ENCODE measurements at places on chromosomes 2 and 18.

GRCh38 chr2:5540856-5541255 lies 151.3 kb upstream of the SOX11 start:
- no peak for DNase-seq

- no peak for DNase-seq
Observed at GRCh38 chr18:26504831-26505230, 43.5 kb downstream of the KCTD1 start.

GRCh38 chr18:46411191-46411828 lies 245.7 kb downstream of the LOXHD1 start:
- DNase-seq, result no peak

GRCh38 chr2:110860630-110861029 lies 128.3 kb downstream of the ACOXL start:
- DNase-seq, result no peak

- DNase-seq, result no peak
Observed at GRCh38 chr2:54401554-54401953, 54.6 kb upstream of the SPTBN1 start.

DNA sequence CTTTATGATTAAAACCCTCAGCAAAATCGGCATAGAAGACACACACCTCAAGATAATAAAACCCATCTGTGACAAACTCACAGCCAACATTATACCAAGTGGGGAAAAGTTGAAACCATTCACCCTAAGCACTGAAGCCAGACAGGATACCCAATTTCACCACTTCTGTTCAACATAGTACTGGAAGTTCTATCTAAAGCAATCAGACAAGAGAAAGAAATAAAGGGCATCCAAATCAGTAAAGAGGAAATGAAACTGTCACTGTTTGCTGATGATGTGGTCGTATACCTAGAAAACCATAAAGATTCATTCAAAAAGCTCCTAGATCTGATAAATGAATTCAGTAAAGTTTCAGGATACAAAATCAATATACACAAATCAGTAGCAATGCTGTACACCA lies 16.4 kb upstream of the RPRD1A start:
- DNase-seq, result no peak

- DNase-seq, result no peak
Observed at GRCh38 chr18:45820106-45820745, 5.2 kb upstream of the SIGLEC15 start.

- no peak for DNase-seq
Observed at GRCh38 chr2:223894968-223895367, 50.2 kb downstream of the WDFY1 start.

- DNase-seq, result peak; percentile 63
Observed at GRCh38 chr2:54176577-54176976, 61.2 kb downstream of the ACYP2 start.

DNA sequence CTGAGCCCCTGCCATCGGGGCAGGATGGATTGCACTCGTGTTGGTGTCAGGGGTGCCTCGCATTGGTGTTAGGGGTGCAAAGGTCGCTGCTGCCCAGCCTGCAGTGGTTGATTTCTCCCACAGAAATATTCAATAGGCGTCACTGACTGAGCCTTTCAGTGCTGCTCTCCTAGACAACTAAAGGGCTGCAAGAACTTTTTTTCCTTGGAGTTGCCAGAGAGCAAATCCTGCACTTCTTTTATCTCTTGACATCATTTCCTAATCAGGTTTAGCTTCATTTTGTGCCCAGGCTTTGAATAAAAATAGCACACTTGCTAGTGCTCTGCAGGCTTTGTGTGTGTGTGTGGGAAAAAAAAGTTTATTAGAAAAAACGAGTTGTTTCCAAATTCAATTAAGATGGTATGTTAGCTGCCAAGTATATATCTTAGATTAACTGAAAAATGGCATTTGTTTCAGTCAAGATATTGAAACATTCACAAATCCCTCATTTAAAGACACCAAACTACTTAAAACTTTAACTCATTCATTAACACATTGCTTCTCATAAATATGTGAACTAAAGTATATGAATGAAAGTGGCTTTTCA lies 125.6 kb downstream of the SOCS6 start:
- no peak for DNase-seq

GRCh38 chr18:3409811-3410210 lies 40.2 kb upstream of the TGIF1 start:
- DNase-seq, result no peak

- DNase-seq, result no peak
Observed at GRCh38 chr2:68662466-68662865, 19.1 kb downstream of the PROKR1 start.

- no peak for DNase-seq
Observed at GRCh38 chr2:104901037-104901881, 47.3 kb downstream of the POU3F3 start.

DNA sequence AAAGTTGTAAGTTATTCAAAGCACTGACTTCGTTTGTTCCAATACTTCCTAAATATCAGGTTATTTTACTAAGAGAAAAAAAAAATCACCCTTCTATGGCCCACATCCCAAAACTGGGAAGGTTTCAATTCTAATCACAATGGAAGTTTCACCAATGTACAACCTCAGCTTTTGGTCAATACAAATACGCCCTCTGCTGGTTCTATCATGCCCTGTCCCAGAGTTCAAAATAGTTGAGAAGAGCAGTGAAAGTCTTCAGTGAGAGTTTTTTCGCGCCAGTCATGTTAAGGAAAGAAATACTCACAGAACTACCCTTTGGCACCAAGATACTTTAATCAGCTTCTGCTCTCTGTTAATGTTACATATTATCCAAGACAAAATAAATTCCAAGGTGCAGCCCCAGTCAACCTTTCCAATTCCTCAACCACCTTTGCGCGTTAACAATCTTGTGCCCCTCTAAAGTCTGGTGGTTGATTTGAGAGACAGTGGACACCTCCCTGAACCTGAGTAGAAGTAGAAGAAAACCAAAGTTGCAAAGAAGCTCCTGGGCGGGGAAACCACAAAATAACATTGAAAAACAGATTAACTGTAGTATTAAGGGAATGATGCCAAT lies 59.9 kb downstream of the SUMO1 start:
- DNase-seq, result peak; percentile 65

DNA sequence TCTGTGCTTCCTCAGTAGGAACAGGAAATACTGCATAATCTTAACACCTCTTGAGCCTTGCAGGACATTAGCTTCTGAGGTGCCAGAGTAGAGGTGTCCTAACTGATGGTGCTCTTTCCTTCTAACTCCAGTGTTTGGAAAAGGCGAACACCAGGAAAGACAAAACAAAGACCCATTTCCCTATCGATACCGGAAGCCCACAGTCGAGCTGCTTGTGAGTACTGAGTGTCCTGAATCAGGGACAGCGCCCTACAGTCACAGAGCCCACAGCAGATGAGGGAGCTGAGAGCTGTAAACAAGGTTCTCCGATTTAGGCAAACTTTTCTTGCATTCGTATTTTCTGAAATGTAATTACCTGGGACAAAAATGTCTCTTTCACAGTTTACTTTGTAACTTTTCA lies 50.7 kb downstream of the SLC14A2 start:
- peak; percentile 32 for DNase-seq

DNA sequence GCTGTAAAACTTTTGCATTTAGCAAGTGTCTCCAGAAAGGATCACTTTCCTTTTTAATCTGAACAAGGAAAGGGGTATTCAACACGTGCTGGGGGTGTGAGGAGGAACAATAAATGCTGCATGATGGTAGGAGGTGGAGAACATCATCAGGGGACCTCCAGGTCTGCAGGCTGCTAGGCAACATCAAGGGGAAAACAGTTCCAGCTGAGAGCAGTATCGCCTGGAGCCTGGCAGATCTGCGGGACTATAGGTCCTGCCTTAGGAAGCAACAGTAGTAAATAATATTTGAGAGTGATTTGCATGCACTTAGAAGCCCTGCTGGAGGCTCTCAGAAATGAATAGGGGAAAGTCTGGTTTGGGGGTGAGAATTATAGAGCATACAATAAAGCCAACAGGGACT lies 175.6 kb downstream of the SUCLG1 start:
- DNase-seq, result no peak

- no peak for DNase-seq
Observed at GRCh38 chr2:135664623-135665068, 77.0 kb upstream of the UBXN4 start.

DNA sequence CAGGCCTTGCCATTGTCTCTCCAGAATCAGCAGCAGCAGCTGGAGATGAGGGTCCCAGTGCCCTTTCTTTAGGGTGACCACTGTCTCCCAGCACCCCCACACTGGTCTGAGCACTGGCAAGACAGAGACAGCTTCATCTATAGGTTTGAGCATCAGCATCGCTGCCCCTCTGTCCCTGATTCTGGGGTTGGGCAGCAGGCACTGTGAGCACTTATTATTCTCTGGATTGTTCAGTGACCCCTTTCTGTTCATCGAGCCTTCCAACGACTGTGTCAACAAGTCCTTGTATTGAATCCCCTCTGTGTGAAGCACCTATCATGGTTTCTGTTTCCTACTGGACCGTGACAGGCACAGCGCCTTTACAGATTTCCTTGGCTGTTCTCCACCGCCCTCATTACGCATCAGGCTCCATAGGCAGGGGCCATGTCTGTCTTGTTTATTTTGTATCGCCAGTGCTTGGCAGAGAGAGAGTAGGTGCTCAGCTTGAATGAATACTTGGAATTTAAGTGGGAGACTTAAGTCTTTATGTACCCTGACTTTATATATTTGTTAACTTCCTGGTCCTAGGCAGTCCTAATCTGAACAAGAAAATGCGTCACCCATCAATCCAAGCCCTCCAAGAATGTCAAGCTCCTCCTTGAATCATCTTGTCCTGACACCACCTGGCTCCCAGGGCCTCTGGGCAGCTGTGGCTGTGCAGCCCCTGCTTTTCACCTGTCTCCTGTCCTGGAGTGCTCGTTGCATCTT lies 11.4 kb downstream of the MALL start:
- no peak for DNase-seq

GRCh38 chr2:29394981-29395350 lies 279.8 kb downstream of the CLIP4 start:
- DNase-seq, result no peak

DNA sequence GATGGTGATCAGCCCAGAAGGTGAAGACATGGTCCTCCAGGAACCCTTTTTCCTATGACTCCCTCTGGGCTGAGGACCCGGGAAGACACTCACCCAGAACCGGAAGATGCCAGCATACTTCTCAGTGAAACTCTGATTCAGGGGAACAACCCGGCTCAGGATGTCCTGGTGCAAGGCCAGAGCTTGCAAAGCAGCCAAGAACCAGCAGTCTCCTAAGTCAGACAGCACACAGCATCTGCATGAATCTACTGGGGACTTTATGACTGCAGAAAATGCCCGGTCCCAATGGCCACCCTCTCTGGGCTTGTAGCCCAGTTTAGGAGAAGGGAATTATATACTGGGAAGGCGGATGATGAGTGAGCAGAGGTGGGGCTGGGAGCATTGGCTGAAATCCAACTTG lies 15.3 kb downstream of the CAPN14 start:
- no peak for DNase-seq

GRCh38 chr2:128422571-128422970 lies 103.9 kb upstream of the HS6ST1 start:
- no peak for DNase-seq

GRCh38 chr18:55318951-55319441 lies 269.0 kb downstream of the TCF4 start:
- no peak for DNase-seq

DNA sequence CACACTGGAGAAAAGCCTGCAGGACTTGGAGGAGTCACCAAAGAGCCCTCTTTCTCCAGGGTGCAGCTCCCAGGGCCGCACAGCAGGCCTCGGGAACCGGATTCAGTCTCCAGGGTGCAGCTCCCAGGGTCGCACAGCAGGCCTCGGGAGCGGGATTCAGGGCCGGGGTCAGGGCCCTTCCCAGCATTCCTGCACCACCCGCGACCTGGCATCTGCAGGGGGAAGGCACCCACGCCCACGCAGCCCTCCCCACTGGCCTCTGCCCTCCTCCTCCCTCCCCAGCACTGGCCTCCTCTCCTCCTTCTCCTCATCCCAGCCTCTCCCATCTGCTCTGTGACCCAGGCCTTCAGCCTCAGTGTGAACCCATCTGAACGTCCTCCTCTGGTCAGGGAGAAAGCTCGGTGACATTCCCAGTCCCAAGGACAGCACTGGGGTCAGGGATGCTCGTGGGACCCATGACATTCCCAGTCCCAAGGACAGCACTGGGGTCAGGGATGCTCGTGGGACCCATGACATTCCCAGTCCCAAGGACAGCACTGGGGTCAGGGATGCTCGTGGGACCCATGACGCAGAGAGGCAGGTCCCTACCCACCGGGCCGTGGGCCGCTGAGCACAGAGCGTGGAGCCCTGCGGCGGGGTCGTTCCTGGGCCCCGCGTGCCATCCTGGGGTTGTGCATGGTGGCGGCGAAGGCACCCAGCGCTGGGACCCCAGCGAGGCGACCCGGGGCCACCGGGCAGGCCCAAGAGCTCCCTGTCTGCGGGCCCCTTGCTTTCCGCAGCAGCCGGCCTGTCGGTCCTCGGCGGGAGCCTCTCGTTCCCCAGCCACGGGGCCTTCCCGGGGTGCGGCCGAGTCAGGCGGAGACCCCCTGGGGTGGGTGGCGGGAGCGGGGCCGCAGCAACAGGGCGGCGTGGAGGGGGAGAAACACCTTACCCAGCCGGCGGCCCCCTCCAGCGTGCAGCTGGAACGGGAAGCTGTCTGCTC lies 550.2 kb upstream of the SALL3 start:
- no peak for DNase-seq

- no peak for DNase-seq
Observed at GRCh38 chr18:62784338-62784965, 69.1 kb downstream of the PHLPP1 start.

DNA sequence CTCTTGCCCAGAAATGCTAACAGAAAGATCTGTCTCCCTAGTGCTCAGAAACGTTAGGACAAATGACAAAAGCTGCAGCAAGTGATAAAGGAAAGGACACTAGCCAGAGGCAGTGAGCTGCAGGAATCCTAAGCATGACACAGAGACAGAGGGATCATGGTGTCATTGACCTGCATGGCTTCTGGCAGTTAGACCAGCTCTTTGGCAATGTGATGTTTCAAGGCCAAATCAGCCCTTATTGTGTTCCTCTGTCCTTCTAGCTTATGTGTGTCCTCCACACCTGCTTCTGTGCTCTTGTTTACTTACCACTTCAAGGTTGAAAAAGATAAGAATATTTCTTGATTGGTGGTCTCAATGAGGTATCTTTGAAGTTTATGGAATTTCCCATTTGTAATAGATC lies 120.8 kb downstream of the RHBDD1 start:
- DNase-seq, result no peak

GRCh38 chr2:56464613-56465012 lies 280.8 kb downstream of the CCDC85A start:
- no peak for DNase-seq

DNA sequence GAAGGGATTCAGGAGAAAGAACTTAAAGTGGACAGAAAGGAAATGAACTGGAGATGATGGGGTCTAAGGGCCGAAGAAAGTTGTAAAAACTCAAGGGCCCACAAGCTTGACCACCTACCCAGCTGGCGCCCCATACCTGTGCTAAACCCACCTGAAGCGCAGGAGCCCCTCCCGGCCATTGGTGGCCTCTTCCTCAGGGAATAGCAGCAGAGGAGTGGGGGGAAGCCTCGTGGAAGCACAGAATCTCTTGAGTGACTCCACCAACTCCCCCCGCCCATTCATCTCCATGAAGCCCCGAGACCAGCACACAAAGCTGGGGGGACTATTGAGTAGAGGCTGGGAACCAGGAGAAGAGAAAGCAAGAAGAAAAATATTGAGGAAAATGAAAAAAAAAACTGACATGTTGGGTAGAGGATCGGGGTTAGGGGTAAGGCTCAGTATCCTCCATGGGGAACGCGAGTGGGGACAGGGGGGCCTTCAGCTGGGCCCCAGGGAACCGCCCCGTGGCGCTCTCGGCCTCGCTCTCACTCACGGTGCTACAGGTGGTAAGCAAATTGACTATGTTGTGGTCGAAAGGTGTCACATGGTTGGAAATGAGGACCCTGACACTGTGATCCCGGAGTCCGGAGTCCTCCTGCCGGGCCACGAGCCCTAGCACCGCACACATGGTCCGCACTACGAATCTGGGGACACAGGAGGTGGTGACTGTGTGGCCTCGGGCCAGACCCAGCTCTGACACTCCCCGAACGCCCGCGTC lies 728 bp downstream of the AUP1 start:
- no peak for DNase-seq
